ENCODE measurements at places on chromosomes 12 and 14.

GRCh38 chr12:99170037-99170436, 477.5 kb upstream of the GARIN6 start:
- no peak for DNase-seq

DNA sequence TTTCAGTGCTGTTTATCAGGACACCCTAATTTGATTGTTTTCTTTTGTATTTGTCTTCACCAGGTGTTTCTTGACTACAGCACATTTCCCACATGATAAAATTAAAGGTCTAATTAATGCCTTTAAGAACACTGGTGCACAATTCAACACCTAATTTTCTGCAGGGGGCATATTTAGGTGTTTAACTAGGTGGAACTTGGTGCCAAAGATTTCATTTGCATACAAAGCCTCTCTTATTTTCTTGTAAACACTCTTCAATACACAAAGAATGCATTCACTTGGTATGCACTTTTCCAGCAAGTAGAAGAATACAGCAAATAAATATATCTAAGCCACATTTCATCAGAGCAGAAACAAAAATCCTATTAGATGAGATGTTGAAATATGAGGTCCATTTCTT, 646.2 kb upstream of the FOXG1 start:
- DNase-seq = no peak

DNA sequence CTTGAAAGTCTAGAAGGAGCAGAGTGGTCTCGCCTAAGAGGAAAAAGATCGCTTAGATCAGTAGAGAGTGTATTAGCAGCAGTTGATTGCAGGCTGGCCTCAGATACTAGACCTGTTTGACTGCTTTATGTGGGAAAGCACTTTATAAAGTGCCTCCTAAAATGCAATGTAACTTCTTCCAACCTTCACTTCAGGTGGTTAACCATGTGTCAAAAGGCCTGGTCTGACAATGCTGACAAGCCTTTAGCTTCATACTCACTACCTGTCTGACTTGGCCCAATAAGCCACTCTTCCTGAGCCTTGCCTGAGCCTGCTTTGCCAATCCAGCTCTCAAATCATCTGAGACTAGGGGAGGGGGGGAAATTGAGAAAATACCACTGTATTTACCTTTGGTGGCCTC, 14.6 kb downstream of the MGAT4C start:
- DNase-seq = no peak

GRCh38 chr12:62670986-62671720, 204.5 kb downstream of the MON2 start:
- no peak for DNase-seq

Data from Jurkat, Clone E6-1 (cell line).